ENCODE measurements at places on chromosomes 6 and 20.

DNA sequence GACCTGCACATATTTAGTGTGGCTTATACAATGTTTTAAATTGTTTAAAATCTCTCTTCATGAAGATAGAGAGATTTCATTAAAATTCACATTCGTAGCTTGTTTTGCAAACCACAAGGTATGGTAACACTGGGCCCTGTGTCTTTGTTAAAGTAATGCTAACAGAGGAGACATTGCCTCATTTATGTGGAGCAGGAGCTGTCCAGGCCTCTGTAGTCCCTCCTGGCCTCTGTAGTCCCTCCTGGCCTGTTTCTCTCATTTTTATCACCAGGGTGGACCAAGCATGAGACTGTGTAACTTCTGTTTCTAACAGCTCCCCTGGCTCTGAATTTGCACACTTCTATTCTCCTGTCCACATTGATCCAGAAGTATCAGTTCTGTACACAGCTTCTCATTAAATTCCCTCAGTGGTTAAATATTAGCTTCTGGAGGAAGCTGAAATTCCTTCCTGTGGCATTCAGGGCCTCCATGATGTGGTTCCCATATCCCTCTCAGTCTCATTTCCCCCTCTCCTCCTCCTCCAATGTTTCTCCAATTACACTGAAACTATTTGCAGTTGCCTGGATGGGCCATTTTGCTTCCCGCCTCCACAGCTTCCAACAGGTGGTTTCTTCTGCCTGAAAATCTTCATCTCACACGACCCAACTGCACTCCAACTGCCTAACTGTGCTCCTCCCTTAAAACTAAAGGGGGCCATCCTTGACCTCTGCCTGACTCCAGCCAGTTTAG lies 340.4 kb downstream of the SYNE1 start:
- no peak for DNase-seq

DNA sequence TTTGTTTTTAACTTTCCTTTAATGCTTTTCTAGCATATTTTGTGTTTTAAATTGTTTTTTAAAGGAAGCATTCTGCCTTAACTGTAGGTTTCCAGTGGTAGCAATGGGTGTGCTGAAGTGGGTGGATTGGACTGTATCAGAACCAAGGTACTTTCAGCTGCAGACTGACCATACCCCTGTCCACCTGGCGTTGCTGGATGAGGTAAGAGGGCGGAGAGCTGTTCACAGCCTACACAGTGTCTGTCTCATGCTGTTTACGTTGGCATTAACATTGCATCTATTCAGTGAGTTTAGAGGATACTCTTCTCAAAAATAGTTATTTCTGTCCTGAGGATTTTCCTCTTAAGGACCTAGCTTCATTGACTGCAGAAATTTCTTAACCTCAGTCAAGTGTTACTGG lies 11.9 kb downstream of the NELFCD start:
- DNase-seq, result no peak

DNA sequence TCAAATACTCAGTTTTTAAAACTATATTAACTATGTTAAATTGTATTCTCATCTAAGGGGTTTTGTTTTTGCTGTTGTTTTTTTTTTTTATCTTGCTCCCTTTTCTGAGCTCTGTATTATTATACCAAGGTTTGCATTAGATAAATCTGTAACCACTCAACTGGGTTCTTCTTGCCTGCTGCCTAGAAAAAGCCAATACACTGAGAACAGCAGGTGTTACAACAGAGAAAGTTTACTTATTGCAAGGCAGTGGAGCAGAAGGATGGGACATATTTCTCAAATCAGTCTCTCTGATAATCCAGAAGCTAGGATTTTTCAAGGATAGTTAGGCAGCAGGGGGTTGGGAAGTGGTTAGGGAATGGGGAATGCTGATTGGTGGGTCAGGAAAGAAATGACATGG lies 378.8 kb upstream of the PLCB4 start:
- DNase-seq, result no peak

GRCh38 chr20:45164906-45165305 lies 9.8 kb upstream of the PI3 start:
- DNase-seq, result no peak

DNA sequence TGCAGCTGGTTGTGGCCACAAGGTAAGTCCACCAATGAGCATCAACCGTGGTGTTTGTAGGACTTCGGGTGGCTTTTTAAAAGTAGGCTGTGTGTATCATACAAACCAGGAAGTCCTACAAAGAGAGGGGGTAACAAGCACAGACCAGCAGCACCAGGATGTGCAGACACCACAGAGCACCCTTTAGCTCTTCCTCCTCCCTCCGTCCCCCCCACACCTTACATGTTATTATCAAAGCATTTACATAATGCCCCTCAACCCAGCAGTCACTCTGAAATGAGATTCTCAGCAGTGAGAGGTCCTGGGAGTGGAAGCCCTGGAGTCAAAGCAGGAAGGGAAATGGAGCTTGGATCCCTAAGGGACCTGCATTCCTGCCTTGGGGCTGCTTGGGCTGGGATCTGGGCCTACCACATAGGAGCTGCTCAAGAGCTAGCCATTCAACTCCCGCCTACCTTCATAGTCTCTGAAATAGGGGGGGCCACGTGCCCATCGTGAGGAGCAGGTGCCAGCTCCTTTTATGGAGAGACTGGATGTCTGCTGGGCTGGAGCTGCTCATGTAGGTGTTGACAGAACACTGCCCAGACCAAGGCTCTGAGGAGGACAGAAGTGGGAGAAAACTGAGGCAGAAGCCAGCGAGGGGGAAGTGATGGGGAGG lies 90.6 kb downstream of the PSMB1 start:
- no peak for DNase-seq

DNA sequence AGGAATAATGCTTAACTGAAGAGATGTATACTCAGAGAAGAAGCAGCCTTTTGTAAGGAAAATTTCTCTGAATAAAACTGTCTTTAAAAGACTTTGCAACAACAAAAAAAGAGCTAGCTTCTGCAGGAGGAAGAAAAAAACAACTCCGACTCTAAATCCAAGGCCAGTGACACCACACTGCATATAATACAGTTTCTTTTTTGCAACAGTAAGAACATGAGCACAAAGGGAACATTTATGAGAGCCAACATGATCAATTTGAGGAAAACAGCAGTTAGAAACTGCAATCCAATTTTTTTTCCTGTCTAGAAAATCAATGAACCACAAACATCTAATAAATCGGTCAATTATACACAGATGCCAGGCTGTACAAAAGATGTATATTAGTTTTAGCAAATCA lies 42.9 kb upstream of the UST start:
- DNase-seq, result no peak

DNA sequence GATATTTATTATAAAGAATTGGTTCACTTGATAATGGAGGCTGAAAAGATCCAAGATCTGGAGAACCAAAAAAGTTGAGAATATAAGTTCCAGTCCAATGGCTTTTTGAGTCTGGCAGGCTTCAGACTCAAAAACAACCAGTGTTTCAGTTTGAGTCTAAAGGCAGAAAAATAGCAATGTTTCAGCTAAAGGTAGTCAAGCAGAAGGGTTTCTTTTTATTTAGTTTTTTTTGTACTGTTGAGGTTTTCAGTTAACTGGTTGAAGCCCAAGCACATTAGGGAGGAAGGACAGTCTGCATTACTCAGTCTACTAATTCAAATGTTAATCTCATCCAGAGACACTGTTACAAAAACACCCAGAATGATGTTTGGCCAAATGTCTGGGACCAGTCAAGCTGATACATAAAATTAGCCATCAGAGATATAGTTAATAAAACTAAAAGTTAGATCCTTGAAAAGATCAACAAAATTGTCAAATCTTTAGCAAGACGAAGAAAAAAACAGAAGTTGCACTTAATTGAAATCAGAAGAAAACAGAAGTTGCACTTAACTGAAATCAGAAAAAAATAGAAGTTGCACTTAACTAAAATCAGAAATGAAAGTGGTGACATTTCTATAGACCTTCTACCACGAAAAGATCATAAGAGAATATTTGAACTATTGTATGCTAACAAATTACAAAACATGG lies 980.3 kb upstream of the FLRT3 start:
- no peak for DNase-seq

GRCh38 chr6:116381000-116381399 lies 10.3 kb downstream of the DSE start:
- DNase-seq, result no peak

DNA sequence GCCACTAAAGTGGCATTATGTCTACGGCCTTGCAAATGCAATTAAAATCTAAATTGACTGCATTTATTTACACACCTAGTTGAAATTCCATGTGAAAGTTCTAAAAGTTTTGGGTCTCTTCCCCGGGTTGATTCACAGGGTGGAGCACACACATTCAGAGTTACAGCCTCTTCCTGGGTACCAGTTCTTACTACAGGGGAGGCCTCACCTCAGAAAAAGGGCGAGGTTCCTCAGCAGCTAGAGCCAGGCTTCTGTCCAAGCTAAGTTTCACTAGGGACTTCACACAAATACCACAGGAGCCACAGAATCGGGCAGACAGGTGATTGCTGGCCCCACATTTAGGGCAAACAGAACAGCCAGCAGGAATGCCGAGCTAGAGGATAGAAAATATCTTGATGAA lies 52.7 kb downstream of the DZANK1 start:
- no peak for DNase-seq

- no peak for DNase-seq
These were observed 5.6 kb downstream of the TAF4 start for GRCh38 chr20:62059920-62060630.

GRCh38 chr6:105191351-105191750 lies 11.5 kb upstream of the POPDC3 start:
- no peak for DNase-seq

DNA sequence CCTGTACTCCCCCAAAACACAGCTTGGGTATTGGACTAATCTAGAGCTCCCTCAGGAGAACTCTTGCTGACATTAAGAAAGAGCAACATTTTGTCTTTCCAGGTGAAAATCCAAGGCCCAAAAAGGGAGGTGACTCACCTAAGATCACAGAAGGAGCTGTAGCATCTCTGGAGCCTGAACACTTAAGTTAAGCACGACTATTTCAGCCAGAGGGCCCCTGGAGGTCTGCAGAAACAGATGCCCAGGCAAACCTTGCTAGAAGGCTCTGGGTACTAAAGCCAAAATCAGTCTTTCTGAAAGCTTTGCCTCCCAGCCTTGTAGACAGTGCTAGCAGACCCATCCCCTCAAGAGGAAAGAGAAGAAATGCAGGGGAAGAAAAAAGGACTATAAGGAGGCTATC lies 8.8 kb downstream of the EDN1 start:
- DNase-seq, result no peak

DNA sequence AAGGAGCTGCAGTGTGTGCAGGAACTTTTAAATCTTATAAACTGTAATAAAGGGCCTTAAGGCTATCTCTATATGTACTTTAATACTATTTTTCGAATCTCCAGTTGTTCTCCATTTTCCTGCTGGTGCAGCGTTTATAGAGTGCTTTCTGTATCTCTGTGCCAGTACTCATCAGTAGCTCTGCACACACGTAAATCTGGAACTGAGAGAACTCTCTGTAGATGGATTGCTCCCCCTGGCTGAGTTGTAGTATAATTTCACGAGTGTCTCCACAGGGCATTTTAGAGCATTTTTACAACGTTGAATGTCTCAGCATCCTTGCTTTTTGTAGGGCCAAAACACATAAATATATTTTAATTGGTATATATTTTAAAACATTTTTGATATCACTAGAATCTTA lies 256.5 kb downstream of the TRDN start:
- no peak for DNase-seq

- no peak for DNase-seq
These were observed 94.2 kb upstream of the SRSF6 start for GRCh38 chr20:43363506-43363905.

DNA sequence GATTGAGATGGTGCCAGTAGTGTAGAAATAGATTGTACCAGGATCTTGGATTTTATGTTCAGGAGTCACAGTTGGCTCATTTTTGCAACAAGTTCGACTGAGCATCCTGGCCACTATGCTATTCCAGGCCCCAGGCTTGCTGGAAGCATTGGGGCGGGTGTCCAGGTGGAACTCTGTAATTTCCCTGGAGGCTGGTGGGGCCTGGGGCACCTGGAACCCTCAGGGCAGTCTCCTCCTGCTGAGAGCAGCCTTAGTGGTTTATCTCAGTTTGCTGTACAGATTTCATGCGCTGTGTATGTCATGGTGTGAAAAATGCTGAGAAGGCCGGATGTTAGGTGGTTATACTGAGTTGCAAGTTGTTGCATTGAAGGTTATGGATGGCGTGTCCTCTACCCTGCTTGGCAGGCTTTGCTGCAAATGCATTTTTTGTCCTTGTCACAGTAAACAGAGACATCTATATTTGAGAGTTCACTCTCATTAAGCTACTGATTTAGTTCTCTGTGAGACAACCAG lies 135.1 kb upstream of the MYLIP start:
- DNase-seq, result no peak
